ENCODE measurements at places on chromosomes 7 and 10.

DNA sequence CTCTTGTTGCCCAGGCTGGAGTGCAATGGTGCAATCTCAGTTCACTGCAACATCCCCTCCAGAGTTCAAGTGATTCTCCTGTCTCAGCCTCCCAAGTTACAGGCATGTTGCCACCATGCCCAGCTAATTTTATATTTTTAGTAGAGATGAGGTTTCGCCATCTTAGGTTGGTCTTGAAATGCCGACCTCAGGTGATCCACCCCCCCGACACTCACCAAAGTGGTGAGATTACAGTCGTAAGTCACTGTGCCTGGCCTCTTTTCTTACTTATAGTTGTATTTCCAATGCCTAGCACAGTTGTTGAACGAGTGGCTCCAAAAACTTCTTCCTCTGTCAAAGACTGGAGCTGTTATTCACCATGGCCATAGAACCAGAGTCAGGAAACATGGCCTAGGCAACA is 6.7 kb downstream of the RNF216 start:
- DNase-seq, result no peak

DNA sequence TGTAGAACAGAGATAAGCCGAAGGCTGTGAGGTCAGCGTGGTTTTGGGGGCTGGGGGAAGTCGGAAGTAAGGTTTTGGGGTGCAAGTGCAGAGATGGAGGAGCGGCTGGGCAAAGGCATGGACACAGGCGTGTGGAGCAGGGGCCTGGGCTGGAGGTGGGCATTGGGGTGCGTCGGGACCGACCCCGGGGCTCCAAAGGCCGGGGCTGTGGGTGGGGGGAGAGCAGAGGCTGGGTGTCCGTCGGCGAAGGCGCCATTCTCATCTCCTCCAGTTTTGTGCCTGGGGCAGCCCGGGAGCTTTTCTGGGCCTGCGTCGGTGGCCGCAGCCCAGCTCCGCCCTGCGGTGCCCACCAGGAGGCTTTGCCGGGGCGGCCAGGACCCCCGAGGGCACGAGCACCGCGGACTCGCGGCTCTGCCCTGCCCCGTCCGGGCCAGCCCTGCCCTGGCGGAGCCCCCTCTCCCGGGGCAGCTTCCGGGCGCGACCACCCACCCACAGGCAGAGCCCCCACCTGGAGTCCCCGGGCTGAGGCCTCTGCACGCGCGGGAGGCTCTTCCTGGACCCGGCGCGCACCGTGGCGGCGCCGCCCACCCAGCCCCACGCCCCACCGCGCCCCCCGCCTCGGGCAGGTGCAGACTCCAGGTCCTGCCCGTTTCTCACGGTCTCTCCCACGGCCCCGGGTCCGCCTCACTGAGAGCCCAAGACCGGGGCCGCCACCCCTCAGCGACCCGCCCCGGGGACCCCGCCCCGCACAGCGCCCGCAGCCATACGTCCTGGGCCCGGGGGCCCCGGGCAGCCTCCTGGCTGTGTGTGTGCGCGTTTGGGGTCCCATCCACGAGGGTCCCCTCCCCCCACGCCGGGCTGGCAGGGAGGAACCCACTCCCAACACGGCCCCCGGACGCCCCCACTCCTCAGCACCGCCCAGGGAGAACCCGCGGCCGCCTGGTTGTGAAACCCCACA is 7.7 kb upstream of the SCART1 start:
- no peak for DNase-seq

DNA sequence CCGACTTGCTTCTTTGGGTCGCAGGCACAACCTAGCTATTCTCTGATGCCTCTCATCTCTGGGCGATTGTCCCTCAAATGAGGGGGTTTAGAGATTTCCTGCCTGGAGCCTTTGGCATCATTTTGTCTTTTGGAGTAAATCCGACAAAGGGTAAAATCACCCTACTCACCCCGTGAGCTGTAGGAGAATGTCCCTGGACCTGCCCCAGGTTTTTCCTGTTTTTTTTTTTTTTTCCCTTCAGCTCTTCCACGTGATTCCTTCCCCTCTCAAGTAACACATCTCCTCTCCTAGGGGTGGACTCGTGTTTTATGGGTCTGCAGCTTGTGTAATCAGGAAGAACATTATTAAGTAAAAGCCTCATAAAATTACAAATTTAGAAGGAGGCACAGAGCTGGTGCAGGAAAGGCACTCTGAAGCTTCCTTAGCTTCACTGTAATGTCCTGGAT is 128.4 kb upstream of the ZNF746 start:
- no peak for DNase-seq

DNA sequence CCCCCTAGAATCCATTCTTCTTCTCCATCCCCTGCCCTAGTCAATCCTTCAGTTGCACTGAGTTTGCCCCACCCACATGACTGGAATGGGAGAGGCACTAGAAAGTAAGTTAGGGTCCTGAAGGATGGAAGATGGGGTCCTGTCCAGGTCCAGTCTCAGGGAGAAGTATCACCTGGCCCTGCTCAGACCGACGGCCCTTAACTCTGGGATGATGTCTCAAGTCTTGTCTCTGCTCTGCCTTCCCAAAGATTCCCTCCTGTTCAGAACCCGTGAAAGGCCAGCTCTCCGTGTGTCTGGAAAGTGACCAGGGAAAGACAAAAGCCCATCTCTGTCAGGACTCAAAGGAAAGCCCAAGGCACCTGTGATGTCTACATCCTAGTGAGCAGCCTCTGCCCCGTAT is 88.8 kb downstream of the OAT start:
- no peak for DNase-seq

- no peak for DNase-seq
These were observed 30.3 kb upstream of the GRB10 start for GRCh38 chr7:50812841-50813475.

DNA sequence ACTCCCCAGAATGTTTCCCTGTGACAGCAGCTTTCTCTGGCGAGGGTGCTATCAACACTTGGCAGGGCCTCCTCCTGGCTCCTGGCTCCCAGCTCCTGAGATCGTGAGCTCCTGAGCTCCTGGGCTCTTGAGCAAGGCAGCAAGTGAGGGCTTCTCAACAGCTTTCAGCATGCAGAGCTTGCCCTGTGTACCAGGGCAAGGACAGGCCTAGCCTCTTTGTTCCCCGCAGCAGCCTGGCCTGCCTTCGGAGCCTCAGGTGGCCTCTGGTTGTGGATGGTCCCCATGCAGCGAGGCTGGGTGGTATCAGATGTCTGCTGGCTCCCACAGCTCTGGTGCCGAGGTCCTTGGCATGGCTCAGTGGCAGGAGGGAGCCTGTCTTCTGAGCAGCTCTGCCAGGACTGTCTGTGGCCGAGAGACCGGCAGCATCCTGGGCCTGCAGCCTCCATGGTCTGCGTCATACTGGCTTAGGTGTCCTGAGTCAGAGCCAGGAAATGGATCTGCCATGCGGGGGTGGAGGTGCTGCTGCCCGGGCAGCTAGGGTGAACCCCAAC is 44.2 kb downstream of the ZMIZ1 start:
- DNase-seq, result no peak

DNA sequence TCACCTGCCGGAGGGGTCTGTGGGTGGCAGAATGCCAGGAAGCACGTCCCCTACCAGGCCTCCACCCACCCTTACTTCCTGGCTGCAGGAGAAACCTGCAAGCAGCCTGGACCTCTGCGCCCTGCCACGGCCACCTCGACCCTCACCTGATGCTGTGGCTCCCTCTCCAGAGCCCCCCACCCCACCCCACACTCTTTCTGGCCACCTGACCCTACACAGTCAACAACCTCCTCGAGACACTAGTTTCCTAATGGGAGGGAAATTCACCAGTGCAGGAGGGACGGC is 91.3 kb downstream of the PRKAG2 start:
- no peak for DNase-seq

DNA sequence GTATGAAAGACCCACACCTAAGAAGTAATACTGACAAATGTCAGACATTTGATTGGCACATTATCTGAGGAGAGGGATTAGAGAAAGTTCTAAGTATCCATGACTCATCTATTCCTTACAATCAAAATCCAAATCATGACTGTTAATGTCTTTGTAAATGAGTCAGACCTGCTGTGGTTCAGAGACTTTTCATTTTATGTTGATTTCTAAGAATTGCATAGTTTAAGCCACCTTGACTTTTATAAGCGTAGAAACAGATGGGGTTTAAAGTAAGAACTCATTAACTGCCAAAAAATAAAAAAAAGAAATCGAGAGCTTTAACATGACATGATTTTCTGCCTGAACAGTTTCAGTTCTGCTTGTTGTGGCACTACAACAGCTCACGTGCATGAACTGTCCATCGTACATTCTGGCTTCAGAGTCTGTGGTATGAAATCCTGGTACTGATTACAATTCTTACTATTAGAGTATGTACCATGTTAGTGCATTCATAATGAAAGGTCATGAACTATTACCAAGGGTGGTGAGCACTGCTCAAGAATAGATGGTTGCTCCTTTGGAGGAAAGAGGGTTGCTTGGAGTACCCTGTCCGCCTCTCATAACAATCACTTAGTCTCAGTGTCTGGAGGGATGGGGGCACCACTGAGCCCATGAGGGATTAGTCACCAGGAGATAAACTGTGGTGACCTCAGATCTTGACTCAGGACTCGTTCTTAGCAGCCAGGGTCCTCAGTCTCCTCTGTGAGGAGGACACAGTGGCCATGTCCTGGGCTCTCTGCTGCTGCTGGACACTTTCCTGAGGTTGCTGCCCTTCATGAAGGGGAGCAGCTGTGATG is 42.2 kb downstream of the ACSM6 start:
- no peak for DNase-seq

DNA sequence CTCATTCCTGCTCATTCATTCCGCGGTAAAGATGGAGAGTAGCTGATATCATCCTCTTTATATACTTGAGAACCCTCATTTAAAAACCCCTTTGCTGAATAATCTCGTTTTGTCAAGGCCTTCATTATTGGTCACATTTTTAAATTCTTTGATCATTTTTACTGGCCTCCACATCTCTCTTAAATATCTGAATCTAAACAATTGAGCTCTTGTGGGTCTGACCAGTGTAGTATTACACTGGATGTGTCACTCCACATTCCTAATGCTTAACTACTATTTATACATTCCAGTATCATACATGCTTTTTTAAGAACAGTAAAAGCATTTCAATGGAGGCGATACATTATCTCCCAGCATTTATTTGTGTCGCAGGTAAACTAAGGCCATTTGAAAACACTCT is 12.6 kb upstream of the PRPS1L1 start:
- no peak for DNase-seq

DNA sequence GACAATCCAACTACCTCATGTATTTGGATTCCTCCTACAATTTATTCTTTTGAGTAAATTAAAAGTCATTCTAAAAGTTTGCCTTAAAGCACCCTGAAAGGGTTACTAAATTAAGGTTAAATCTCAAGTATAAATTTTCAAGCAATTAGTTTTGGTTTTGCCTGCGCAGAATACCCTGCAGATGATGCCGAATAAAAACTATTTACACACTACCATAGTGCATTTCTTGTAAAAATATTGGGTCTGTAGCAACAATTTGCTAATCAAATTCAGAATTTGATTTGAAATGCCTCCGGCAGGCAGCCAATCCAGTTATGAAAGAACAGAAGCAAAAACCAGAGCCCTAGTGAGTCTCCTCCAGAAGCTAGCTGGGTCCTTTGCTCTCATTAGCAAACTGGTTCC is 122.2 kb downstream of the TWIST1 start:
- DNase-seq, result no peak

DNA sequence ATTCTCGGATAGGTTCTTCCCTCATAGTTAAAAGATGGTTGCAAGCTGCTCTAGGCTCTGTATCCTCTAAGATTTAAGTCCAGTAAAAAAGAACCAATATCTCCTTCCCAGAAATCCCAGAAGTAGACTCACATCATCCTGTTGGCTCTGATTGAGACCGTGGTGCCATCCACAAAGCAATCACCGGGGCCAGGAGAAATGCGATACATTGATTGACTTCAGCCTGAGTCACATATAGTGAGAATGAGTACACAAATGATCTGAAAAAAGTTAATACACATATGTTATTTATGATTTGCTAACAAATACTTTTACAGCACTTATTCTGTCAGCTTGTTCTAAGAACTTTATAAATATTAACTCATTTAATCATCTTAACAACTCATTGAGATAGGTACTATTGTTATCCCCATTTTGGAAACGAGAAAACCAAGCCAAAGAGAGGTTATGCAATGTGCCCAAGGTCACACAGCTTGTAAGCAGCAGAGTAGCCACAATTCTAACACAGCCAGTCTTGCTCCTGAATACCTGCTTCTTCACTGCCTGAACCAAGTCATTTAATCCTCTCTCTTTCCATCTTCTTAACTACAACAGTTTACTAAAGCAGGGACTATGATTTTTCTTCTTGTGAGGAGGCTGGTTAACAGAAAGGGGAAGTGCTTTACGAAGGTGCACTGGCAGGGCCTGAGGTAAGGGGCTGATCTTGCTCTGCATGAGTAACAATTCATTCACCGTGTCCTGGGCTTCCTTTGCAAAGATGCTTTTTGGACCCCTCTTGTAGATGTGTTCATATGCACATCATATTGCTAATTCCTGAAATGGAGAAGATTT is 177.0 kb downstream of the REEP3 start:
- no peak for DNase-seq

DNA sequence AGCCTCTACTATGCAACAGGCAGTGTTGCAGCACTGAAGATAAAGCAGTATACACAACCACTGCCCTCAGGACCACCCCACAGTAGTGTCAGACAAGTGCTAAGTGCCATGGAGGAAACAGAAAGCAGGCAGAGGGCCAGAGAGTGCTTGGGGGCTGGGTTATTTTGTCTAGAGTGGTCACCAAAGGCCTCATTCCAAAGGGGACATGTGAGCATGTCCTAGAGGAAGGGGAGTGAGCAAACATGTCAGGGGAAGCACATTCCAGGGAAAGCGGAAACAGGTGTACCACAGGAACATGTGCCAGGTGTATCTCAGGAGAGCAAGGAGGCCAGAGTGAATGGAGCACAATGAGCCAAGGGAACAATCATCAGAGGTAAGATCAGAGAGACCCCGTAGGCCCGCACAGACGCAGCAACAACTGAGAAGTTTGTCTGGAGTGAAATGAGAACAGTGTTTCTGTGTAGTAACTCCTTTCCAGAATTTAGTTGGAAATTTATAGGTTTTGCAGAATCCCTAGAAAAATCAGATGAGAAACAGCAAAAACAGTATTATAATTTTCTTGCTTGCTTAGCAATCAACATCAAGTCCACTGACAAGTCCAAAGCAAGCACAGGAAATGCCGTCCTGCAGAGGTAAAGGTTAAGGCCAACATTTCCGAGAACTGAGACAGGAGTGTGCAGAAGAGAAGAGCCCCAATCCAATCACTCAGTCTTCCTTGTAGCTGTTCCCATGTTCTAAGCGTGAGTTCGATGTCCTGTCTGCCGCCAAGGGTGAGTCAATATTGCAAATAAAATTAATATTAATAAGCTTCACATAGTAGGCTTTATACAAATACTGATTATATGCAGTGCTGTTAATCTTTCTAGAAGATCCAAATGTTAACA is 67.3 kb downstream of the SGMS1 start:
- no peak for DNase-seq

- DNase-seq, result no peak
These were observed 126.9 kb upstream of the BTBD16 start for GRCh38 chr10:122144199-122144598.

GRCh38 chr7:157018997-157019608 is 8.6 kb upstream of the MNX1 start:
- DNase-seq, result no peak

Measured in hippocampal formation (tissue), 2 donors.